Cardiac muscle cell (in vitro differentiated cells and primary cell): ENCODE measurements at places on chromosomes 5 and 9.

GRCh38 chr5:137834498-137835049 is 33.1 kb upstream of the MYOT start:
- H3K27ac ChIP-seq, result peak overlapping the region; percentile 26
- H3K36me3 ChIP-seq, result no peaks in the 10 kb centered on the region
- no peak overlapping the region for H3K4me3 ChIP-seq
- no peak for DNase-seq
- no peaks in the 10 kb centered on the region for H3K27me3 ChIP-seq
- peaks cover 44% of the 10 kb centered on the region for H3K4me1 ChIP-seq

GRCh38 chr9:92349771-92350739 is 24.3 kb downstream of the CENPP start:
- no peak overlapping the region for H3K4me3 ChIP-seq
- H3K36me3 ChIP-seq, result no peaks in the 10 kb centered on the region
- no peak overlapping the region for H3K27ac ChIP-seq
- DNase-seq, result peak; percentile 70
- H3K27me3 ChIP-seq, result no peaks in the 10 kb centered on the region

- H3K4me1 ChIP-seq, result no peaks in the 10 kb centered on the region
- H3K36me3 ChIP-seq, result no peaks in the 10 kb centered on the region
- H3K4me3 ChIP-seq, result no peak overlapping the region
- no peak overlapping the region for H3K27ac ChIP-seq
- no peaks in the 10 kb centered on the region for H3K27me3 ChIP-seq
Measured at GRCh38 chr5:20370061-20370460, 382.1 kb upstream of the CDH18 start.

DNA sequence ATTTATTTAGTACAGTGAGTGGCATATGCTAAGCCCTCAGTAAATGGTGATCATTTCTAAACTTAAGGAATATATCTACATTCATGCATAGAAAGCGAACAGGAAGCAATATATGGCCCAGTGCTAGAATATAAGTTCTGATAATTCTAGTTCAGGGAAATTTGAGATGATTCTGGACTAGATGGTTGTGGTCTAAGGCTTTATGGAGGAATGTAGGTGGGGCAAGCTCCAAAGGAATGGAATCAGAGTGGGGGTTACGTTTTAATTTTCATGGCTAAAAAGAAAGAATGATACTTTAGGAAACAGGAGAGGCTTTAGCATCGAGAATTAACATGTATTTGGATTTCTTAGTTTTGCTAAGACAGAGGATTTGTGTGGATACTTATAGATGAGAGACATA is 56.1 kb downstream of the MTREX start:
- no peaks in the 10 kb centered on the region for H3K4me1 ChIP-seq
- H3K36me3 ChIP-seq, result peaks cover 22% of the 10 kb centered on the region
- H3K27me3 ChIP-seq, result no peaks in the 10 kb centered on the region
- H3K4me3 ChIP-seq, result no peak overlapping the region
- DNase-seq, result peak; percentile 18

GRCh38 chr5:178431063-178431781 is 159.0 kb downstream of the COL23A1 start:
- peaks cover 11% of the 10 kb centered on the region for H3K4me1 ChIP-seq
- H3K27me3 ChIP-seq, result no peaks in the 10 kb centered on the region
- H3K4me3 ChIP-seq, result no peak overlapping the region

GRCh38 chr9:96027251-96028131 is 152.0 kb downstream of the ERCC6L2 start:
- no peaks in the 10 kb centered on the region for H3K36me3 ChIP-seq
- H3K4me1 ChIP-seq, result peaks cover 13% of the 10 kb centered on the region
- H3K27ac ChIP-seq, result no peak overlapping the region
- DNase-seq, result no peak
- H3K27me3 ChIP-seq, result peaks cover 16% of the 10 kb centered on the region

GRCh38 chr5:1551426-1552301 is 27.9 kb upstream of the LPCAT1 start:
- H3K4me3 ChIP-seq, result no peak overlapping the region
- H3K27ac ChIP-seq, result no peak overlapping the region
- no peaks in the 10 kb centered on the region for H3K36me3 ChIP-seq
- H3K4me1 ChIP-seq, result no peaks in the 10 kb centered on the region
- H3K27me3 ChIP-seq, result no peaks in the 10 kb centered on the region

GRCh38 chr5:116771466-116772151 is 197.0 kb upstream of the SEMA6A start:
- peaks cover 14% of the 10 kb centered on the region for H3K4me1 ChIP-seq
- no peak overlapping the region for H3K27ac ChIP-seq
- no peak overlapping the region for H3K4me3 ChIP-seq
- H3K27me3 ChIP-seq, result no peaks in the 10 kb centered on the region

DNA sequence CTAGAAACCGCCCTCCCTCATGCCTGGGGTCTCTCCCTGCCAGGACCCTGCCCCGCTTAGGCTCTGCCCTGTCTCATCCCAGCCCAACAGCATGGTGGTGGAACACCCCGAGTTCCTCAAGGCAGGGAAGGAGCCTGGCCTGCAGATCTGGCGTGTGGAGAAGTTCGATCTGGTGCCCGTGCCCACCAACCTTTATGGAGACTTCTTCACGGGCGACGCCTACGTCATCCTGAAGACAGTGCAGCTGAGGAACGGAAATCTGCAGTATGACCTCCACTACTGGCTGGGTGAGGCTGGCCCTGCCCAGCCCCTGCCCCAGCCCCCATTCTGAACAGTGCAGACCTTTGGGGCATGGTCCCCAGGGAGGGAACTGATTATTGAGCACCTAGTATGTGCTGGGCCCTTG is 33.9 kb downstream of the GSN start:
- H3K4me1 ChIP-seq, result peaks cover 30% of the 10 kb centered on the region
- no peak overlapping the region for H3K27ac ChIP-seq
- no peak overlapping the region for H3K4me3 ChIP-seq
- no peak for DNase-seq

DNA sequence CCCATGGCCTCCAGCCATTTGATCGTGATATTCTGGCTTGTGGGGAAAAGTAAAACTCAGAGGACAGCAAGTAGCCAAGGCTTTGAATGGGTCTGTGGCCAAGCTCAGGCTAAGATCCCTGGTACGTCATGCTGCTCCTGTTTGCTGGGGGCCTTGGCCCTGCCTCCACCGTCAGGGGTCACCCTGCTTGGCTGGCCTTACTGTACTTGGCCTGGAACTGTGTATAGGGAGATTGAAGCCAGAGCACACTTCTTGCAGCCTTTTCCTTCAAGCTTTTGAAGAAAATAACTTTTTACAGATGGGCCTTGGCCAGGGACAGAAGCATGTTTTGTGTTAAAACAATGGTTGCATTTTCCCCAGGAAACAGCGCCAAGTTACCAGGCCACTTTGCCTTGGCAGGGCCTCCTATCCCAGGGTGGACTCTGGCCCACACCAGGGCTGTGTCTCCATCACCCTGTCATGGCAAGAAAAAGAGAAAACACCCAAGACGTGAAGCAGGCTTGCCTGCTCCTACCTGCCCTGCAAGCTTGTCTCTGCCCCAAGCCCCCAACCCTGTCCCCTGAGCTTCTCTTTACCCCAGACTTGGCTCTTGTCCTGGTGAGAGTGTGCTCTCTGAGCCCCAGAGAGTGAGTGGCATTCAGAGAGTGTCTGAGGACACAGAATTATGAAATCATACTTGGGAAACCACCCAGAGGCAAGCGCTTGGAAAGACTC is 286.9 kb downstream of the GADD45G start:
- H3K36me3 ChIP-seq, result no peaks in the 10 kb centered on the region
- no peaks in the 10 kb centered on the region for H3K27me3 ChIP-seq
- no peak overlapping the region for H3K4me3 ChIP-seq
- peak; percentile 78 for DNase-seq
- H3K27ac ChIP-seq, result peak overlapping the region; percentile 13
- H3K4me1 ChIP-seq, result peaks cover 9% of the 10 kb centered on the region

- H3K4me1 ChIP-seq, result no peaks in the 10 kb centered on the region
- no peaks in the 10 kb centered on the region for H3K27me3 ChIP-seq
- H3K36me3 ChIP-seq, result no peaks in the 10 kb centered on the region
- DNase-seq, result no peak
- H3K4me3 ChIP-seq, result no peak overlapping the region
Measured at GRCh38 chr5:94445726-94446125, 172.7 kb downstream of the KIAA0825 start.
